Hematopoietic multipotent progenitor cell treated with erythropoietin and hydrocortisone succinate and interleukin-3 and kit ligand, for 15 days (in vitro differentiated cells): ENCODE measurements at places on chromosomes 2 and 18.

GRCh38 chr2:10414591-10414990 is 33.5 kb downstream of the ODC1 start:
- no peak for DNase-seq

DNA sequence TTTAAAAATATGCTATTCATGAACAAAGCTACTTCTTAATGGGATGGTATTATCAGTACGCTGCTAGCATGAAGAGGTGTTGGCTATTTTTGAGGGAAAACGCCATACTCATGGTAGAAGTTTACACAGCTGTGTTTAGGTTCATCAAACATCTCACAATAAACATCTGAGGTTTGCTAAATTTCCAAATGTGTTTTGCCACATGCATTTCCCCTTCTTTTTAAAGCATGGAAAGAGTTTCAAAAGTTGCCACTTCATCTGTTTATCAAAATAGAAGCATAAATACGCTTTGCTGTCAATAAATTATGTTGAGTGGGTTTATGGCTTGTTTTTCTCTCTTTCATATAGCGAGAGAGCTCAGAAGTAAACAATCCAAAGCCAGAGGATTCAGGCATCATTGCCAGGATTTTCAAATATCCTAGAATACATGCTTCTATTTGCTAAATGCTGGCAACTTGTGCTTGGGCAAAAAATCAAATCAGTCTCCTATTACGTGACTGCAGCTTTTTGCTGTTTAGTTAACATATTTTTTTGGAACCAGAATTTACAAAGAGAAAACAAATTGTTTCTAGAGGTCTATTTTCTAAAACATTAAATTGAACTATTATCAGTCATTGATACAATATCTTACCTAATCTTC is 1919.9 kb upstream of the LRRTM1 start:
- DNase-seq, result no peak

GRCh38 chr18:34562252-34562870 is 147.7 kb upstream of the DTNA start:
- DNase-seq, result no peak

DNA sequence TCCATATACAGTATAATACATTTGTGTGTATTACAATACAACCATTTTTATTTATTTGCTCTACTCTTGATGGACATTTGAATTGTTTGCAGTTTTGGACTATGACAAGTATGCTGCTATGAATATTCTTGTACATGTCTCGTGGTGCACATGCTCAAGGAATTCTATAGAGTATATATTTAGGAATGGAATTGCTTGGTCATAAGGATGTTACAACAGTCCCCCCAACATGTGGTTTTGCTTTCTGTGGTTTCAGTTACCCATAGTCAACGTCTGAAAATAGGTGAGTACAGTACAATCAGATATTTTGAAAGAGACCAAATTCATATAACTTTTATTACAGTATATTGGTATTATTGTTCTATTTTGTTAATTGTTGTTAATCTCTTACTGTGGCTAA is 24.1 kb upstream of the PLEKHM3 start:
- DNase-seq, result no peak

- DNase-seq, result no peak
These were observed 211.1 kb downstream of the LRATD1 start for GRCh38 chr2:14843507-14844204.

DNA sequence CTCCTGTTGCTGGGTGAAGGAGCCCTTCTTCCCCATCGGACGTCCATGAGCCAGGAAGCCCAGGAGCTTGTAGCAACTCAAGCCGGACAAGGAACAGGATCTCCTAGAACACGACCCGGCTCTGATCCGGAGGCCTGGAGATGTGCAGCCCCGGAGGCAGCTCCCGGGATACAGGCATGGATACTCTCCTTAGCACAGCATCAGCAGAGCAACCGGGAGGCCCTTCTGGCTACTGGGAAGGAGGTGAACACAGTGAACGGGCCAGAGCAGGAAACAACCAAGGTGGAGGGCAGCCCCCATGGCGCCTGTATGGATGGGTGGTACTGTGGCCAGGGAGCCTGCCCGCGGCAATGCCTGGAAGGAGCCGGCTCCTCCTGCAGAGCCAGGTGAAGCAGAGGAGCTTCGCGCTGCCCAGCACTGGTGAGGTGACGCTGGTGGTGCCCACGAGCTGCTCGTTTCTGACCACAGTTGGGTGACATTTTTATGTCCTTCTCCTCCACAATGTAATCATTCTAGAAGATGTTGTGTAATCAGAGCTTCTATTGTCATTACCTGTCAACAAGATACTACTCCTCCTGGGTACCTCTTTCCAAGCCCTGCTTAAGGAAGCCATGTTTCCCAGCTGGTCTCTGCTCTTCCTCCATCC is 94.3 kb downstream of the TWIST2 start:
- no peak for DNase-seq

GRCh38 chr2:97758131-97758705 is 44.8 kb downstream of the ZAP70 start:
- no peak for DNase-seq

- DNase-seq, result no peak
These were observed 198.6 kb downstream of the TFCP2L1 start for GRCh38 chr2:121086450-121086849.

DNA sequence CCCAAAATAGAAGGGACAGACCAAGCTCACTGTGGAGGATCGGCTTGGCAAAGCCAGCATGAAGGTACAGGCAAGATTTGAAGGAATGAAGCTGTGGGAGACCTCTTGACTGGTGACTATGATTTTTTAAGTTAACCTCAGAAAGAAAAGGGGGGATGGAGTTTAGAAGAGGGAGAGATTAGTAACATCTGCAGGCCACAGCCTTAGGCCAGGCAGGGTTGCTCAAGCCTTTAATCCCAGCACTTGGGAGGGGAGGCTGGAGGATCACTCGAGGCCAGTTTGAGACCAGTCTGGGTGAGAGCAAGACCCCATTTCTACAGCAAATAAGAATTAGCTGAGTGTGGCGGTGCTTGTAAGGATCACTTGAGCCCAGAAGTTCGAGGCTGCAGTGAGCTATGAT is 46.6 kb downstream of the ZNF532 start:
- no peak for DNase-seq

GRCh38 chr18:58249712-58250111 is 205.7 kb downstream of the NEDD4L start:
- no peak for DNase-seq

GRCh38 chr2:205994344-205994743 is 91.6 kb downstream of the INO80D start:
- DNase-seq, result no peak
